Stimulated activated CD8-positive, alpha-beta memory T cell treated with anti-CD3 and anti-CD28 coated beads, Interleukin-7, amount 100 ng/mL, for 1 hour (primary cell): ENCODE measurements at places on chromosomes 5 and 9.

- DNase-seq, result no peak
Measured at GRCh38 chr9:38335686-38336085, 56.8 kb upstream of the ALDH1B1 start.

- DNase-seq, result no peak
Measured at GRCh38 chr9:89611425-89611824, 6.6 kb downstream of the GADD45G start.

- DNase-seq, result no peak
Measured at GRCh38 chr9:126501383-126502331, 112.1 kb upstream of the LMX1B start.

- DNase-seq, result no peak
Measured at GRCh38 chr5:15502208-15502607, 2.2 kb downstream of the FBXL7 start.

GRCh38 chr5:91311168-91311696 lies 71.9 kb downstream of the ARRDC3 start:
- no peak for DNase-seq

- no peak for DNase-seq
Measured at GRCh38 chr9:17488662-17489061, 90.2 kb upstream of the SH3GL2 start.

- DNase-seq, result no peak
Measured at GRCh38 chr5:179475208-179475751, 75.1 kb upstream of the RUFY1 start.

GRCh38 chr5:53512539-53512938 lies 32.1 kb downstream of the FST start:
- DNase-seq, result no peak

GRCh38 chr9:77521091-77521490 lies 127.0 kb downstream of the GNA14 start:
- no peak for DNase-seq

DNA sequence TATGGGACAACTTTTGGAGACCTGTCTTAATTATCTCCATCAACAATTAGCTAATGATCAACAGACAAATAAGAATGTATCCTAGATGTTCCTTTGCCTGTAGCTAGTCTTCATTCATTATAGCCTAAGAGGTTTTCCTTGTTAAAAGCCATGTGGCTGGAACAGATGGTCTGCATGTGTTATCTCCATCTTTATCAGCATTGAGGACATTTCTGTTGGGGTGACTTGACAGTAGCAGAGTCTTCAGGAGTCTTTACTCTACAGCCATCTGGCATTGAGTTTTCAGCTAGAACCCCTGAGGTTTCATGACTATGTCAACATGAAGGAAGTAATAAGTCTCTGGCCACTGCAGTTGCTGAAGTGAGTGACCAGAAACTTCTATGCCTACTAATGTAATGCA lies 106.6 kb upstream of the TLE4 start:
- DNase-seq, result no peak

- DNase-seq, result no peak
Measured at GRCh38 chr5:168014433-168015123, 276.9 kb upstream of the WWC1 start.

GRCh38 chr9:96436063-96436455 lies 13.9 kb upstream of the HABP4 start:
- no peak for DNase-seq
